HFFc6 (cell line): ENCODE measurements at places on chromosomes 5 and 9. TPM values are rescaled to one million over a fixed set of nuclear protein-coding genes. Genes with fewer than 3 reads are reported as not detected.

GRCh38 chr9:105320568-105320967 lies 76.1 kb downstream of the SLC44A1 start:
- peaks cover 10% of the 10 kb centered on the region for H3K36me3 ChIP-seq
- no peak overlapping the region for H3K4me3 ChIP-seq
- H3K27me3 ChIP-seq = no peaks in the 10 kb centered on the region; the same call in 1 of the 2 replicates

DNA sequence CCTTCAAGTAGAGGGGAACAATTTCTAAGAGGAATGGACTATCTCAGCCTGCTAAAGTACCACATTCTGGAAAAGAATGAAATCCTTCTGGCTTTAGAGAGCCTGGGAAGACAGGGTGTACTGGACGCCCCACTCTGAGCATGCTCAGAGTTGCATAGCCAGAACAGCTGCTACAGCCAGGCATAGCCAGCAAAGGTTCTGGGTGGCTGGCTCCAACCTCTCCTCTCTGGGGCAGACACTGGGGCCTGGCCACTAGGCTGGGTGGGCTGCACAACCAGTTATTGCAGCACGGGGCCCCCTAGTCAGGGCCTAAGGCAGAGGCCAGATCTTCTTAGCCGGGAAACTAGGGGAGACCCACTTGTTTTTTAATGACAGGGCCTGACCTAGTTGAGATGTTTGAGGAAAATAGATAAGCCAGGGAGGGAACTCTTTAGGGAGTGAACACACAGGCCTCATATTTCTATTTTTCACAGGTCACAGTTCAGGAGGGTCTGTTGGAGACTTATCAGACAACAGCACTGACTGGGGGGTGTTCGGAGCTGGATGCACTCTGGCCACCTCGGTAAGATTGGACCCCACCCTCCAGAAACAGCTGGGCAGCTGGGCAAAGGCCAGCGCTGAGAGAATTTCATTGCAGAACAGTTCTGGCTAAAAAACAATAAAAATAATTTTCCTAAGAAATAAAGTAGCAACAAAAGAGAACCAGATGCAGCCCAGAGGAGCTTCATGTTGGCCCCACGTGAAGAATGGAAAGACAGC lies 142.9 kb downstream of the LPAR1 start:
- peaks cover 1% of the 10 kb centered on the region; the same call in 1 of the 2 replicates for H3K27me3 ChIP-seq
- no peak overlapping the region for H3K4me3 ChIP-seq
- DNase-seq = no peak
- H3K4me1 ChIP-seq = peaks cover 60% of the 10 kb centered on the region
- H3K27ac ChIP-seq = no peak overlapping the region
- peaks cover 34% of the 10 kb centered on the region for H3K36me3 ChIP-seq

DNA sequence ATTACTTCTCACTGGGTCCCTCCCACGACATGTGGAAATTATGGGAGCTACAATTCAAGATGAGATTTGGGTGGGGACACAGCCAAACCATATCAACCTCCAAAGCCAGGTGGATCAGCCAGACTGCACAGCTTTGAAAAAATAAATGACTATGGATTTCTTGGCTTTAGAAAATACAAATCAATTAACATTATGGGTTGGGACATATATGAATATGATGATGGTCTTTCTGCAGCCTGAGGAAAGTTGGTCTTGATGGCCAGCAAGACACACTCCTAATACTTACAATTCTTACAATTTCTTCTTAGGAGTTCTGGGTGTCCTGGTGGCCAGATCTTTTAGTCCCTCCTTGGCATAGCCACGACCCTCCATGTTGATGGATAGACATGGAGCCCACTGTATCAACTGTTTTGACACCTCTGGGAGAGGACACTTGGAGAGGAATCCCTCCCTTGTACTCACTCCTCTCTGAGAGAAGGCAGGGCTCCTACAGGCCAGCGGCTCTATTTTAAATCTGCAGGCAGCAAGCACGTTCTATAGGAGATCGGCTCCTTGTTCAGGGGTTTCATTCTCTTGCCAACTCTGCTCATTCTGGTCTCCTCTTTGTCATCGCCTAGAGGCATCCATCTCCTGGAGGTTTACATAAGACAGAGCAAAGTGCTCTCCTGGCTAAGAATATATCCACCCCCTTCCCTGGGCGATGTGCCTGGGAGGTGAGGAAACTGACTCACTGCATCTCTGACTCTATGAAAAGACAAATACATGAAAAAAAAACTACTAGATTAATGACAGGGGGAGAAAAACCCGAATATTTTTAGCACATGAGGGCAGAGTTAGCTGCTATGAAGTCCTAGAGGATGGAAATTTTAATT lies 145.9 kb downstream of the CARTPT start:
- peaks cover 31% of the 10 kb centered on the region for H3K4me1 ChIP-seq
- peak; percentile 52 for DNase-seq
- H3K4me3 ChIP-seq = peak overlapping the region; percentile 38
- peaks cover 7% of the 10 kb centered on the region for H3K27me3 ChIP-seq

DNA sequence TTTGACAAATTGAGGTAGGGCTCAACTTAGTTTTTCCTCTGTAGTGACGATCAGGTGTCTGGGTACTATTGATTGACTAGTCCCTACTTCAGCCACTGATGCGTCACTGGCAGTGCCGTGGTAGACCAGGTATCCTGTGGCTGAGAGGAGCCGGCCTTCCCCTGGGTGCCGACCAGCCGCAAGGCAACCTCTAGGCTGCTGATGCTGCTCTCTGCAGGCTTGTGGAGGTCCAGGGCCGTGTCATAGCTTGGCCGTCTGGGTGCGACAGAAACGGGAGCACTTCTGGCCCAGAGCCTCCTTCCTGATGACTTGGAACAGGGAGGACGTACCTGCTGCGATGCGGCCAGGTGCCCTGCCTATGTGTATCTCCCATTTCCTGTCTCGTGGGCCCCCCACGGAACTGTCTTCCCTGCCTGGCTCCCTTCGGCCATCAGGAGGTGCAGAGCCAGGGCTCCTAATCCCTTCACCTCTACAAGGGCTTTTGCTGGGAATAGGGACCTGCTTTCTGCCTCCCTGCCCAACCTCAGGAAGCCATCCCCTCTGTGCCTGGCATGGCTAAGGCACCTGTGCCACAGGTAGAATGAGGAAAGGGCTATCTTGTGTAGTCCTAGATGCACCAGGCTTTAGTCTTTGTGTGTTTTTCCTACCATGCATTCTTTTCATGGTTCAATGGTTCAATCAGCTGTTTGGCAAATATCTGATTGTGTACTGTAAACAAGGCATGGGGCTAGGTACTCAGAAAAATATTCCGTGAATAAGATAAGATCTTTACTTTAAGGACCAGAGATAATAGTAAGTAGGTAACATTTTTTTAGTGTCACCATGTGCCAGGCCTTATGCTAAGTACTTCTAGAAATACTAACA lies 44.6 kb downstream of the MVB12B start:
- H3K27ac ChIP-seq = no peak overlapping the region
- no peaks in the 10 kb centered on the region for H3K36me3 ChIP-seq
- H3K4me1 ChIP-seq = peaks cover 46% of the 10 kb centered on the region
- H3K4me3 ChIP-seq = no peak overlapping the region
- no peak for DNase-seq
- no peaks in the 10 kb centered on the region for H3K27me3 ChIP-seq

GRCh38 chr9:123225995-123226394 lies 42.4 kb downstream of the STRBP start:
- no peak for DNase-seq
- H3K4me1 ChIP-seq = peaks cover 14% of the 10 kb centered on the region
- H3K4me3 ChIP-seq = no peak overlapping the region
- H3K27me3 ChIP-seq = no peaks in the 10 kb centered on the region; the same call in 1 of the 2 replicates

GRCh38 chr9:133323211-133323610 lies 12.8 kb downstream of the SURF6 start:
- H3K4me3 ChIP-seq = no peak overlapping the region
- no peaks in the 10 kb centered on the region for H3K4me1 ChIP-seq
- no peaks in the 10 kb centered on the region for H3K36me3 ChIP-seq
- no peak overlapping the region for H3K27ac ChIP-seq

DNA sequence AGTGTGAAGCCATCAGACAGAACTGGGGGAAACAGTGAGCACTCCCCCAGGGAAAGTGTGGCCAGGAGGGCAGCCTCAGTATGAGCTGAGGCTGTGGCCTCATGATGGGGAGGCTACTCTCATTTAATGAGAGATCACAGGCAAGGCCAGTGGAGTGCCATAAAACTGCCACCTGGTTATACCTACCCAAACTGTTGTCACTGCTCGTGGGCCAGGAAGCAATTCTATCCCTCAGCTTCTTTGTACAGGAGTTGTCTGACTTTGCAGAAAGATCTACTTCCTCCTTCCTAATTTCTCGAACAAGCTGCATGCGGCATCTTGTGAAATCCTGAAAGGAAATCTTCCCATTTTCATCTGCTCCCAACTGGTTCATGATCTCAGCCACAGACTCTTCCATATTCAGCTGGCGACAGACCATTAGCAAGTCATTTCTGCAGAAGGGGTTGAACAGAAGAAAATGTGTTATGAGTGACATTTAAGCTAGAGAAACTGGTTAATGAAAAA lies 50.0 kb downstream of the TSSK1B start:
- H3K27ac ChIP-seq = no peak overlapping the region
- DNase-seq = no peak
- H3K27me3 ChIP-seq = peaks cover 4% of the 10 kb centered on the region; the same call in 1 of the 2 replicates
- H3K4me3 ChIP-seq = no peak overlapping the region
- H3K36me3 ChIP-seq = no peaks in the 10 kb centered on the region

GRCh38 chr5:168790671-168791250 lies 211.6 kb upstream of the PANK3 start:
- H3K36me3 ChIP-seq = no peaks in the 10 kb centered on the region
- no peak for DNase-seq
- peaks cover 19% of the 10 kb centered on the region for H3K4me1 ChIP-seq
- no peak overlapping the region for H3K27ac ChIP-seq
- peaks cover 4% of the 10 kb centered on the region; the same call in 1 of the 2 replicates for H3K27me3 ChIP-seq
- H3K4me3 ChIP-seq = no peak overlapping the region

DNA sequence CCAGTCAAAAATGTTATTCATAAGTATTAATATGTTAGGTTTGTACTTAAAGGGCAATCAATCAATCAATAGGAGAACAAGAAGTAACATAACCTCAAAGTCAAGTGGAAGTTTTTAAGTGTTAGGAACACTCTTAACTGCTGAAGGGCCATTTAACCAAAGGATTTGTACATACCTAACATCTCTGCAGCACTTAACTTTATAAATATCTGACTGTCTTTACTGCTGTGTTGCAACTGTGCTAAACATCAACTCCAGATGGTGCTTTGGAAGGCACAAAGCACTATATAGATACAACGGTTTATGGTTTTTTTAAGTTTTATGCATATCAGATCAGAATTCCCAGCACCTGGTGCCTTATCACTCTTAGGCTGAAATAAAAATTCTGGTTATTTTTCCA lies 604.9 kb upstream of the PTGER4 start:
- no peaks in the 10 kb centered on the region for H3K27me3 ChIP-seq
- H3K27ac ChIP-seq = no peak overlapping the region
- H3K36me3 ChIP-seq = no peaks in the 10 kb centered on the region
- no peak overlapping the region for H3K4me3 ChIP-seq
- DNase-seq = no peak

DNA sequence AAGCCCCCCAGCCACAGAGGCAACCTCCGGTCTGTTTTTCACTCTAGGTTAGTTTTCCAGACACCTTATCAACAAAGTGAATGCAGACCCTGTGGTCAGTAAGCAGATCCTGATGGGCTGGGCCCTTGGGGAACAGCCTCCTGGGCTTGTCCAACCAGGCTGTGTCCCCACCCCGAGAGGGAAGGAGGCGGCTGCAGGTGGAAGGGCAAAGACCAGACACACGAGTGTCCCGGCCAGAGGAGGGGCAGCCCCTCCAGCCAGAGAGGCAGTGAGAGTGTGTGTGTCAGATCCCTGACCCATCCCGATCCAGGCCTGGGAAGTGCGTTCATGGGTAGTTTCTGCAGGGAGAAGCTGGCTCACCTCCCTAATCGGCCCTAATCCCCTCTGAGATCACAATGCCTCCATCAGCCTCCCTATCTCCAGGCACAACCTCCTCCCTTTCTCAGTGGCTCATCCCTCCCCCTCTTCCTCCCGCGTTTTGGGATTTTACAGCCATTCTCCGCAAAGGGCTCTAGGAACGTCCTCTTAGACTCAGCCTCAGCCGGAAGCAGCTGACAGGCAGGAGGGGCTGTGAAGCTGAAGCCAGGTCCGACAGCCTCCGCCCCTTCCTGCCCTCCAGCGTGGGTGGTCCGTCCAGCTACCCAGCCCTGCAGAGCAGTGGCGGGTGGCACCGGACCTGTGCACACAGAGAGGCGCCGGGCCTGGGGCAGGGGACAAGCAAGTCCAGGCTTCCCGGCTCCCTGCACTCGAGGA lies 9.7 kb downstream of the SLC12A7 start:
- H3K27me3 ChIP-seq = peaks cover 16% of the 10 kb centered on the region
- no peaks in the 10 kb centered on the region for H3K36me3 ChIP-seq
- no peak overlapping the region for H3K4me3 ChIP-seq
- no peaks in the 10 kb centered on the region for H3K4me1 ChIP-seq
- DNase-seq = no peak
- H3K27ac ChIP-seq = no peak overlapping the region

DNA sequence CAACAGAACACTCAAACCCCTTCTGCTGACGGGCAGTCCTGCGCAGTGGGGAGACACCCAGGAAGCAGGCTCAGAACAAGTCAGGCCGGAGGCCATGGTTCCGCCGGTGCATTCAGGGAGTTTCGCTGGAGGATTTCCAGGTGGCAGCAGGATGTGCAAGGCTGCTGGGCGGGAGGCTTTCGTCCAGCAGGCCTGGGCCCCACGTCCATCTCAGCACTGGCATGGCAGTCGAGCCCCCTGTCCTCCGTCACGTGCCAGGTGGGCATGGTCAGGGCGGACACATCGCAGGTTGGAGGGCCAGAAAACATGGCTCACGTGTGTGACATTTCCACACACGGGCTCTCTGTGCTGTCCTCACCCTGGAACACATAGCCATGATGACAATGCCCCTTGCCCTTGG lies 299.9 kb upstream of the IRX2 start:
- H3K36me3 ChIP-seq = no peaks in the 10 kb centered on the region
- DNase-seq = no peak
- H3K4me1 ChIP-seq = no peaks in the 10 kb centered on the region
- no peak overlapping the region for H3K27ac ChIP-seq
- no peak overlapping the region for H3K4me3 ChIP-seq

GRCh38 chr9:123586275-123586674 lies 230.3 kb downstream of the CRB2 start:
- H3K36me3 ChIP-seq = peaks cover 16% of the 10 kb centered on the region
- H3K4me1 ChIP-seq = no peaks in the 10 kb centered on the region
- H3K27ac ChIP-seq = no peak overlapping the region
- H3K4me3 ChIP-seq = no peak overlapping the region
- no peak for DNase-seq
- peaks cover 1% of the 10 kb centered on the region for H3K27me3 ChIP-seq

The FRRS1L gene
- not detected in 3 replicates for total RNA-seq

The FGF10 gene
- total RNA-seq = not detected in 3 replicates

The ARID3C gene
- total RNA-seq = not detected in 3 replicates

The DRD1 gene
- total RNA-seq = not detected in 3 replicates

The FGD3 gene
- total RNA-seq = not detected in 3 replicates

The PLCXD3 gene
- not detected in 3 replicates for total RNA-seq

The WNT8A gene
- total RNA-seq = not detected in 2 replicates
